ENCODE measurements at places on chromosomes 6 and 20.

DNA sequence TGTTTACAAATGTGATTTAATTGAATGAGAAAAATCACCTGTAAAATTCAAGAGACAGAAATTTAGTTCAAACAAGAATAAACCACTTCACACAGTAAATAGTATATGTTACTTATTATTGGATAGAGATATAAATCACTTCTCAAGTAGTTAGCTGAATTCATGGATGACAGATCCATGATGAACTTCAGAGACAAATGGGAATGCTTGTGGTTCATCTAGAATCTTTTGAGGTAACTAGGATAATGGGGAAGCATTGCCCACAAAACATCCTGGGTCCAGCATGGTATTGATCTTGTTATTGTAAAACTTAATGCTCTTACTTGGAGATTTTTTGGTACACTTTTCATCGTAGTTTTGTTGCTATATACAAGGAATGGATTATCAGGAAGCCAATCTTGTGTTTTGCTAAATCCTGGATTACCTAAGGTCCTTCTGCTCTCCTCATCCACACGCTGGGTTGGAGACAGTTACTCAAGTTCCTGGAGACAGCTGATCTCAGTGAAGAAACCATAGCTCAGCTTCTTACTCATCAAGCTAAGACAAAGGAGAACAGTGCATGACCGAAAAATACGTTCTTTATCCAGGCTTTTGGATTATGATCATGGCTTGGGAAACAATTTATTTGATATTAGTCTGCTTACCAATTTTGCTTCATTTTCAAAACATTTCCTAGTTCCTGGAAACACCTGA is 142.5 kb upstream of the PREP start:
- no peak for DNase-seq

DNA sequence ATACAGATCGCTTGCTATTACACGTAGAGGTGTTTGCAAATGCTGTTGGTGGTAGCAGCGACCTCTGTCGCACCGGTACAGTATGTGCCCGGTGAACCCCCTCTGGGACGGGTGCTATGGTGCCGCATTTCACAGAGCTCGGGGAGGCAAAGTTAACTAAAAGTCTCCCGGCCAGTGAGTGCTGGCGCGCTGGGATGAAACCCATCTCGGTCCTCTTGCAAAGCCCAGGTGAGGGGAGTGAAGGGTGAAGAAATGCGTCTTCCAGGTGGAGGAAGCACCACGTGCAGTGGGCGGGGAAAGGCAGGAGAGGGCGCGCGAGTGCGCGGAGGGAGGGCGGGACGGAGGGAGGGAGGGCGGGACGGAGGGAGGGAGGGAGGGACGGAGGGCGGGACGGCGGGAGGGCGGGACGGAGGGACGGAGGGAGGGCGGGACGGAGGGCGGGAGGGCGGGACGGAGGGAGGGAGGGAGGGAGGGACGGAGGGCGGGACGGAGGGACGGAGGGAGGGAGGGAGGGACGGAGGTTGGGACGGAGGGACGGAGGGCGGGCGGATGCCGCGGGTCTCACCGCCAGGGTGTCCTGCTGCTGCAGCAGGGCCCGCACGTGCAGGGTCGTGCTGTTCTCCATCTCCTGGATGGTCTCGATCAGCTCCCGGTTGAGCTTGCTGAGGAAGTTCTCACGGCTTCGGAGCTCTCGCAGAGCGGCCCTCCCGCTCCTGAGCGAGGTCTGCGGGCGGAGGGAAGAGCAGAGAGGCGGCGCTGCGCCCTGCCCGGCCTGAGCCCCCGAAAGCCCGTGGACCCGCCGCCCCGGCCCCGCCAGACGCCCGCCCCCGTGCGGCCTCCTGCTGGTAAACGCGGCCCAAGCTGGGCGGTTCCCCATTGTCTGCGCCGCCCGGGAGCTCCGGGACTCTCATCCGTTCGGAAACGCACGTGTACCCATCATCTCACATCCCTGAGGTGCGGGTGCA is 11.7 kb downstream of the C20orf96 start:
- DNase-seq, result no peak

- peak; percentile 69 for DNase-seq
These were observed 63.2 kb downstream of the NOL4L start for GRCh38 chr20:32521780-32522525.

GRCh38 chr20:43349841-43350240 is 107.9 kb upstream of the SRSF6 start:
- no peak for DNase-seq

DNA sequence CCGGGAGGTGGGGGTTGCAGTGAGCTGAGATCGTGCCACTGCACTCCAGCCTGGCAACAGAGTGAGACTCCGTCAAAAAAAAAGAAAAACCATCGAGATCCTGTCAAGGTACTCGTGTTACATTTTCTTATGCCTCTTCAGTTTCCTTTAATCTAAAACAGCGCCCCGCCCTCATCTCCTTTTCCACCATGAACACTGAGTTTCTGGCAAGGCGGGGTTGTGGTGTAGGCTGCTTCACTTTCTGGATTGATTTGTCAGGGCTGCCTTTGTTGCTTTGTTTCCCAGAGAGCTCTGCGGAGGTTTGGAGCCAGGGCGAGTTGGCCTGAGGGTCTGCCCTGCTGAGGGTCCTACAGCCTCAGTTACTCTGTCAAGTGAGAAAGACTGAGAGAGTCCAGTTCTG is 8.9 kb downstream of the ITPR3 start:
- DNase-seq, result no peak

- no peak for DNase-seq
These were observed 37.5 kb downstream of the ELMO2 start for GRCh38 chr20:46368902-46369268.

GRCh38 chr20:59813126-59813947 is 120.1 kb downstream of the SYCP2 start:
- DNase-seq, result peak; percentile 12

- no peak for DNase-seq
These were observed 671 bp downstream of the CDH4 start for GRCh38 chr20:61252601-61253263.

DNA sequence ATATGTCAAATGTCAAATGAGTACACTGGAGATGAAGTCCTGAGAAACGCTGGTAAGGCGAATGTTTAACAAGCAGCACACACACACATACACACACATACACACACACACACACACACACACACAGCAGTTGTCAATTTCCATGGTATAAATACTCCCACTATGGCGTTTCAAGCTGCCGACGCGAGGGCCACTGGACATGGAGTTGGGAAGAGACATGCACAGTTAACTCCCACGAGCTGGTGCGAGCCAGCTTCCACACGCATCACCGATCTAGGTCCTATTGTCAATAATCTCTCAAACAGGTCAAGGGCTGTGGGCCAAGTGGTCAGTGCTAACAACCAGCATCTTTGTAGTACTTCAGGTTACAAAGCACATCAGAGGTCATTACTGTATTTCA is 58.9 kb downstream of the TRERF1 start:
- no peak for DNase-seq

DNA sequence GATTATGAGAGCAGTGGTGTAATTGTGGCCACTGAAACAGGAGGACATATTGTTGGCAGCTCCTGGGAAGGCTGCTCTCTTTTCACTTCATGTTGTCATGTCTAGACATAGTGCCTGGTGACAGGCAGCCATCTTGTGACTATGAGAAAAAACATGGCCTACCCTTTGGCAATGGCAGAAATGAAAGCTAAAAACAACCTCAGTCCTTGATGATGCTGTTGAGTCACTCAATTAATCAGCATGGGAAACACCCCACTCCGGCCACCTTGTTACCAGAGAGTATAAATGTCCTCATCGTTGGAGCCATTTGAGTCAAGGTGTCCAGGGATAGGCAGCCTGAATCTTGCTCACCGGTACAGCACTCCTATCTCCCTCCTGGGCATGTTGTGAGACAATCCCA is 31.2 kb upstream of the HMGA1 start:
- DNase-seq, result no peak

DNA sequence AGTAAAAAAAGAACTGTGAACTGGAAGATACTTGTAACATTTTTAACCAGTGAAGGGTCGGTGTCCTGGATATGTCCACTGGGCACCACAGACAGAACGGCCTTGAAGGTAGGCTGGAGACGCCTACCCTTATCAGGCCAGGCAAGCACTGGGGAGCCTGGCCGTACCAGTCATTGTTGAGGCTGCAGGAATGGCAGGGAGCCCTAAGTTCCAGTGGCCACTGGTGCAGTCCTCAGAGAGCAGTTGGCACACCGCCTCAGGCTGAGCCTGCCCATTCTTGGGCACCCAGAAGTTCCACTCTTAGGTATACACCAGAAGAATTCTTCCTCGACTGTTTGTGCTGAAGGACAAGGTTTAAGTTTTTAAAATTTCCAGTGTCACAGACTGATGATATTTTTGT is 20.5 kb downstream of the DNAJC5 start:
- no peak for DNase-seq

DNA sequence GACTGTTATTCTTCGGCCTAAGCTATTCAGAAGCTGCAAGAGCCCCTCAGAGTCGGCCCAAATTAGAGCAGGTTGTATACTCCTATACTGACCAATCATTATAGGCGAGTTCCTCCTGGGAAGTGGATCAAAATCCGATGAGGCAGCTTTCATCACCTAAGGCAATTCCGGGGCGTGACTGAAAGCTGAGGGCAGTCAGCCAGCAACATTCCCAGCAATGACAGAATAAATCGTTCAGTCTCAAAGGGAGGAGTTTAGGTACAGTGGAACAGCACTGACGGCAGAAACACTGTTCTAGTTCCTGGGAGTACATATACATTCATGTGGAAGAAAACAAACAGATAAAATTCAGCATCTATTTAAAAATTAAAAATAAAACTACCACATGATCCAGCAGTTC is 10.8 kb downstream of the HLA-DQB2 start:
- DNase-seq, result peak; percentile 48

- no peak for DNase-seq
These were observed 300.7 kb downstream of the TENT5A start for GRCh38 chr6:81451787-81452186.

GRCh38 chr6:117075218-117075617 is 190.1 kb upstream of the VGLL2 start:
- no peak for DNase-seq

- DNase-seq, result no peak
These were observed 228.8 kb downstream of the EPM2A start for GRCh38 chr6:145506565-145506964.

- DNase-seq, result no peak
These were observed 4.9 kb upstream of the TMEM242 start for GRCh38 chr6:157328108-157328692.

DNA sequence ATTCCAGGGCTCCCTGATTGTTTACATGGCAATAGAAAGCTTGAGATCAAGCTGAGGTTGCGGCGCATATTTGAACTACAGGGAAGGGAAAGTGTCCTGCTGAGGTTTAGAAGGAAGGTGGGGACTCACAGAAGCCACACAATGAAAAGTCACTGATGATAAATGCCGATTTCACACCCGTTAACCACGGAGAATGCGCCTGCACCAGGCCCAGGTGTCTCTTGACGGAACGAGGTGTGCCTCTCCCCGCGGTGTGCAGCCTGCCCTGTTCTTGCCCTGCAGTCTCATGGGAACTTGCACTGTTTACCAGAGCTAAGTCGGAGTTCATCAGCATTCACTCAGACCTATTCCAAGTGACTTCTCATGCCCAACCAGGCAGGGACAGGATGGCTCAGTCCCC is 90.3 kb downstream of the LY86 start:
- peak; percentile 64 for DNase-seq

DNA sequence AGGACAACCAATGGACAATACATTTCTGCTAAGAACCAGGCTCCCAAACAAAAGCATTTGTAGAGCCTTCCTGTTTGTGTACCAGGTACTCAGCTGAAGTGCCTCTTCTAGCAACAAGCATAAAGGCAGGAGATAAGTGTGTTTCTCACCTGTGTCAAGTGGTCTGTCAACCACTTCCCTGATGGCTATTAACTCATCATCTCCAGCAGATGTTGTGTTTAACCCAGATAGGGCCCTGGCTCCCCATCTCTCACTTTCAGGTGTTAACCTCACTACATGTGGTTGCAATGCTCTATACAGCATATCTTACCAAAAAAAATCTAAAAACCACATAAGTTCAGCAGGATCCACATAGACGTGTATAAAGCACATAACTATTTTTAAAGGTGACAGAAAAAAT is 9.6 kb upstream of the IL17A start:
- DNase-seq, result no peak

DNA sequence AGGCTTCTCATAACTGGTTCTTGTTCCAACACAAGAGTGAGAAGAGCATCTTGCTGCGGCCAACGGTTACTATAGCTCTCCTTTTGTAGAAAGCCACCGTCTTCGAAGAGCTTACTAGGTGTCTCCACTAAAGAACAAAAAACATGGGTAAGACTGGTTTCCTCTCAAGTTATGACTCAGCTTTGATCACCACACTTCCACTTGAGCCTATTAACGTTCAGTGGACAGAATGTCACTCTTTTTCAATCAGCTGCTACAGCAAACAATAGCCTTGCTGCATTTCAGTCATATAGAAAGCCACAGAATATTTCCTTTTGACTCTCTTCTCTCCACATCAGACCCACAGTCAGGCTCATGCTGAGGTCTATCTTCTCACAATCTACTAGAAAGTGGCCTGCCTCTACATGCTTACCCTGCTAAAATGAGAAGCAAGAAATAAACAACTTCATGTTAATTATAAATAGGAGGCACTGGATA is 243.5 kb upstream of the PREP start:
- DNase-seq, result no peak

- no peak for DNase-seq
These were observed 1.8 kb upstream of the RBM39 start for GRCh38 chr20:35743693-35744491.

DNA sequence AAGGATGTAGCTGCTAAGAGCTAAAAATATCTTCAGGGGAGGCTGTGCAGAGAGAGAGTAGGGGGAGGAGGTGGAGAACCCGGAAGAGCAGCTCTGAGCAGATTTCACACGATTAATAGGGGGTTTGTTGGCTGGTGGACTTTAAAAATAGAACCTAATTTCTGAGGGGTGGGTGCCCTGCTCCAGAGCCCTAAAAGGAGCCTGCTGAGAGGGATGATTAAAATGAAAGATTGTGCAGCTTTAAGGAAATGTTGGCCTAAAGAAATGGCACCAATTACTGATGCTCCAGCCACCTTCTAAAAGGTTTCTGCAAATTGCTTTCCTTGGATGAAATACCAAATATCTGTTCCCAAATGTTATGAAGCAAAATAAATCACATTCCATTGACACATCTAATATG is 202.8 kb upstream of the BTBD3 start:
- no peak for DNase-seq

GRCh38 chr20:64083378-64083803 is 807 bp downstream of the LKAAEAR1 start:
- DNase-seq, result peak; percentile 60

GRCh38 chr6:143953922-143954321 is 54.1 kb downstream of the PLAGL1 start:
- DNase-seq, result no peak

GRCh38 chr6:111718326-111718725 is 112.6 kb upstream of the TRAF3IP2 start:
- no peak for DNase-seq

- DNase-seq, result no peak
These were observed 754.1 kb upstream of the FLRT3 start for GRCh38 chr20:15091421-15092037.

GRCh38 chr6:71367756-71368155 is 79.1 kb downstream of the OGFRL1 start:
- DNase-seq, result no peak

GRCh38 chr6:134173936-134174671 is 121.7 kb upstream of the SLC2A12 start:
- DNase-seq, result peak; percentile 93
